ENCODE measurements at places on chromosomes 4 and X.

GRCh38 chr4:11724731-11725130, 296.0 kb upstream of the HS3ST1 start:
- DNase-seq: no peak

DNA sequence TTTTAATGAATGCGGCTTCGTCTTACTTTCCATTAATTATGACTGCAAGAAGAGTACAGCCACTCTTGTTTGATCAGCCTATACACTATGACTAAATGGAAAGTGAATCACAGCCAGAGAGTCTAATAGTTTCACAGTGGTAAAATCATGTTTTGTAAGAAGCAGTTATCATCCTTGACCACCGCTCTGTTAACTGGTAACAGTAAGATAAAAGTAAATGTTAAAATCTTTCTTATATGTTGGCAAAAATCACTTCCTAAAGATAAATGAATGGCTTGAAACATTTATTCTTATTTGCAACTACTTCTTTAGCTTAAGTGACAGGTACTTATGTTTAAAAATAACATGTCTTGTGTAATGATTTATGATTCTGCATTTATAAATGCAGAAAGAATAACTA, 13.2 kb downstream of the GALNT7 start:
- DNase-seq: no peak

DNA sequence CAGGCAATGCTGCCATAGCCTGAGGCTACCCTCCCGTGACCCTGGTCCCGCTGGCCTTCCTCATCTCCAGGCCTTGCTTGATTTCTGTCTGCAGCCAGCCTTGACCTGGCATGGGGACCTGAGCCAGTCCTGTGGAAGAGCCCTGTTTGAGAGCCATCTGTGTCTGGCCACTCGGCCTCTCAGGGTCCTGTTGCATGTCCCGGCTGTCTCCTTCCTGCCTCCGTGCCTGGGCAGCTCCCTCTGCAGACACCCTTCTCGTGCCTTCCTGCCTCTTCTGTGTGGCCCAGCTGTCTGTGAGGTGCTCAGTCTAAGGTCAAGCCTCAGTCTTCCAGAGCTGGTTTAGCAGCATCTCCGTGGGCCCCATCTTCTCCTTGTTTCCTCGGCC, 108.4 kb downstream of the SORCS2 start:
- DNase-seq: no peak

GRCh38 chr4:24488399-24489164, 95.8 kb downstream of the DHX15 start:
- DNase-seq: peak; percentile 34

DNA sequence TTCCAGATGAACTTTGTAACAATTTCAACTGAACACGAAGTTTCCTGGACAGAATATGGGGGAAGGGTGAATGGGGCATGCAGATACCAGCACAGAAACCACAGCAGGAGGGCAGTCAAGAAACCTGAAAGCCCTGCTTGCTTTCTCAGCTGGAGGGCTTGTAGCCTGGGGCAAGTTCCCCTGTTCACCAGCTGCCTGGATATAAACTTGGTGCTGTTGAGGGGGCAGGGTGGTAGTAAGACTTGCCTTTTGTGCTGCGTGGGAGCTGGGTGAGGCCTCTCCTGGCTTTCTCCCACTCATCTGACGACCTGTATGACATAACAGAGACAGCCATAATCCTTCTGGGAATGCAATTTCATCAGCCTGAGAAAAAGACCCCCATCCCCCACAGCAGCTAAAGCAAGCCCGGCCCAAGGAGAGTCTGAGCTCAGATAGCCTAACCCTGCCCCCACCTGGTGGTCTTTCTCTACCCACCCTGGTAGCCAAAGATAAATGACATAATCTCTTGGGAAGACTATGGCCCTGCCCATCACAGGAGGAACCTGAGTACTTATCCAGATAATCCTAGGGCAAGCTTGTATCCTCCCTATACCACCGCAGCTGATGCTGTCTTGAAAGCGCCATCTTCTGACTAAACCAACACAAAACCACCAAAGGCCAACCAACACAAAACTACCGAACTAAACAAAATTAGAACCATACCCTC, 234.3 kb downstream of the LAS1L start:
- DNase-seq: no peak

GRCh38 chr4:113588895-113589668, 172.5 kb downstream of the CAMK2D start:
- DNase-seq: no peak

Data from activated CD4-positive, alpha-beta T cell treated with anti-CD3 and anti-CD28 coated beads for 1 hour (primary cell).